Stimulated activated CD4-positive, alpha-beta T cell treated with anti-CD3 and anti-CD28 coated beads, TNF-alpha, amount 100 ng/mL, for 1 hour (primary cell): ENCODE measurements at places on chromosomes 6 and 20.

- no peak for DNase-seq
These were observed 173.5 kb downstream of the DLL1 start for GRCh38 chr6:170117111-170117972.

GRCh38 chr20:43586641-43587040 is 4.1 kb upstream of the IFT52 start:
- no peak for DNase-seq

DNA sequence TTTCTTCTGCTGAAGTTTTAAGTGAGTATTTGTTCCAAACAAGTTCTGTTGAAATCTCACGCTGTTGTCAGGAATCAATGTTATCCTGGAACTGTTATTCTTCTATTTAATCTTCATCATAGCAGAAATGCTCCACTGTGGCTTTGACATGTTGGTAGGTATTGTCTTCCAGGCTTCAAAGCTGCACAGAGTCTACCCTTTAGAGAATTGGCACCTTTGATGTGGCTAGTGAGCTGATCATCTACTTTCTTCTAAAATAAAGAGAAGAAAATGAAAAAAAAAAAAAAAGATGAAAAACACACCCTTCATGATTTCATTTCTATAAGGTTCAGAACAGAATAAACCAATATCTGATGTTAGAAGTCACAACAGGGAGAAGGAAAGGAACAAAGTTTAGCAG is 5.8 kb upstream of the ZSCAN23 start:
- no peak for DNase-seq

- DNase-seq: no peak
These were observed 70.7 kb downstream of the GFRAL start for GRCh38 chr6:55397986-55398385.

DNA sequence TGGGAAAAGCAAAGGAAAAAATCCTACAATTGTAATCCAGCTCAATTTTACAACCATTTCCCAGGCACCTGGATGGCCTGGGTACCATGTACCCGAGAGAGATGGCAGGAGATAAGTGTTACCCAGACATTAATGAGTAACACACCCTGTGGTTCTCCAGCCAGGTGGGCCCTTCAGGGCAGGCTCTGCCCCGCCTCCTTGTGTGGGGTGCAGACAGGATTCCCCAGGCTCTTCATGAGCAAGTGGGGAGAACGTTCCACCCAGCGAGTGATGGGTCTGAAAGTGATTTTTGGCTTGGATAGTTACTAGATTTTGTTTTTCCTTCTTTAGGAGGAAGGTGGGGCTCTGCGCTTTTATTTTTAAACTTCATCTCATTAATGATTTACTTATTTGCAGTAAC is 243.9 kb downstream of the TAF4 start:
- DNase-seq: no peak

- no peak for DNase-seq
These were observed 23.0 kb upstream of the BMP5 start for GRCh38 chr6:55898342-55898741.

DNA sequence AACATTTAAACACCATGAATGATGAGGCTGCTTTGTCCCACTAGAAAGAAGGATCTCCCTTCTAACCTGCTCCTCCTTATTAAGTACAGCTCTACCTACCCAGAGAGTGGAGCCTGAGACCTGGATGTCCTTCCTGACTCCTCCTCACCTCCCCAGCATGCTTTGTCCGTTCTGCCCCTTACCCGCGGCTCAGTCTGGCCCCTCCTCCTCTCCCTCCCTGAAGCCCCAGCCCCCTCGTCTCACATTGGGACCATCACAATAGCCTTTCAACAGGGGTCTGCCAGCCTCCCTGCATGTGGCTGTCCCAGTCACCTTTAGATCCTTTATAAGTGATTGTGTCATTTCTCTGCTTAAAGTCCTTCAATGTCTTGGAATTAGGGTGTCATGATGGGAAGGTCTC is 72.5 kb downstream of the DZANK1 start:
- no peak for DNase-seq

GRCh38 chr6:124066946-124067552 is 263.4 kb downstream of the NKAIN2 start:
- no peak for DNase-seq

GRCh38 chr6:518218-518617 is 126.7 kb downstream of the IRF4 start:
- no peak for DNase-seq

DNA sequence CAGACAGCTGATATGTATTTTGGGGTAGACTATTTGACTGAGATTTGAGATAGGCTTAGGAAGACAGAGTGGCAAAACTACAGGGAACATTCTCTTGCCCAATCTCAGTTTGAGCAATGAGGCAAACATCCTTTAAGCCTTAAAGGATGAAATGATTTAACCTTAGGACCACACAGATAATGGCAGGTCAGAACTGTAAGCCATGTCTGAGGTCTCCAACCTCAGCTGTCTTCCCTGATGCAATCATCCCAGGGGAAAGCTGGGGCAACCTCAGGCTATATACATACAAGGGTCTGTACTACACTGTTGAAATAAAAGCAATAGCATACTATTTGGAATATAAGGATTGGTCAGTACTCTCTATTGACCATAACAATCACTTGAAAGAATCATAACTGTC is 83.8 kb upstream of the NUP153 start:
- DNase-seq: no peak

- DNase-seq: no peak
These were observed 24.5 kb downstream of the CST8 start for GRCh38 chr20:23515250-23515939.

DNA sequence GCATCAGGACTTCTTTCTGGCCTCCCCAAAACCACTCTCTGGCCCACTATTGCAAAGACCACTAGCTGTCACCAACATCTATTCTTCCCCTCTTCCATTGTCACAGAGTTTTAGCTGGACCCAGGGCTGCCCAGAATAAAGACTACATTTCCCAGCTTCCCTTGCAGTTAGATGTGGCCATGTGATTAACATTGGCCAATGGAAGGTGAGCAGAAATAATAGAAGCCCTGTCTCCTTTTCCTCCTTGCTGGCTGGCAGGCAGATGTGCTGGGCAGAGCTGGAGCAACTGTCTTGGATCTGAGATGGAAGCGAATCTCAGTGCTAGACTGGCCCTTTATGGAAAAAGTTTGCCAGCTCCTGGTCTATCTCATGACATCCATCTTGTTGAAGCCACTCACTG is 97.0 kb downstream of the KCNB1 start:
- DNase-seq: no peak

DNA sequence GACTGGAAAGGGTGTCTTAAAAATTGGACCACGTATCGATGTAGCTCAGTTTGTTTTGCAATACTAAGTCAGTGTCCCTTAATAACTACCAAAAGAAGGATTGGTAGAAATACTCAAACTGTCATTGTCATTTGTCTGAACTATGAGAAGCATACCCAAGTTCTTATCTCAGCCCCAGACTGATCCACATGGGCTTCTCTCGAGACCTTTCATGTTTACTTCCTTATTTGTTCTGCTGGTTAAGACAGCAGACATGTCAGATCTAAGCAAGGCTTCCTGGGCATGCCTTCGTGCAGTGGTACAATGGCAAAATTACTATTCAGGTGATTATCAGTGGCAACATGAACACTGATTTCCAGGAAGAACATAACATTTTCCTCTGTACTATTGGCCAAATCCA is 211.1 kb upstream of the PHACTR1 start:
- no peak for DNase-seq

GRCh38 chr6:133245422-133245903 is 4.3 kb downstream of the EYA4 start:
- DNase-seq: no peak

GRCh38 chr20:57660922-57661745 is 40.9 kb upstream of the ZBP1 start:
- no peak for DNase-seq

GRCh38 chr6:167015302-167015701 is 16.1 kb downstream of the CEP43 start:
- no peak for DNase-seq

DNA sequence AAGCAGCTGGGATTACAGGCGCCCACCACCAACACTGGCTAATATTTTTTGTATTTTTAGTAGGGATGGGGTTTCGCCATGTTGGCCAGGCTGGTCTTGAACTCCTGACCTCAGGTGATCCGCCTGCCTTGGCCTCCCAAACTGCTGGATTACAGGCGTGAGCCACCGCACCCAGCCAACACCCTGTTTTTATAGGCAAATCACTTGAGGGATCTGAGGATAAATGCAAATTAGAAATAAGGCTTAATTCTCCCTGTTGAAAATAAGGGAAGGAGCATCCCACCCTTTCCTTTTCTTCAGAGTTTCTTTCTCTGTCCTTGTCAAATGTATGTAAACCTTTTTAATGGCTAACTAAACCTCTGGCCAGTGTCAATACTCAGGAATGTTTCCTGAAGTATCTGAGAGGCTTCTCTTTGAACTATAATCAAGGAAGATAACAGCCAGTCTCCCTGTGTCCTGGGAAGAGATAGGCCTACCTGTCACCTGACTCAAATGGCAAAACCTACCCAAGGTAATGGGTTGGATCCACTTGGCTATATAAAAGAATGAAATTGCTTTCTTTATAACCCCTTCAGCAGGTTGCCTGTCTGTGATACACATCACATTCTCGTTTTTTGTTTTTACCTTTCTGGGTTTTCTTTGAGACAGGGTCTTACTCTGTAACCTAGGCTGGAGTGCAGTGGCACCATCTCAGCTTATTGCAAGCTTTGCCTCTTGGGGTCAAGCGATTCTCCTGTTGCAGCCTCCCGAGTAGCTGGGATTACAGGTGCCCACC is 64.5 kb upstream of the TNFAIP3 start:
- no peak for DNase-seq

GRCh38 chr6:100918152-100918551 is 37.0 kb upstream of the ASCC3 start:
- no peak for DNase-seq

DNA sequence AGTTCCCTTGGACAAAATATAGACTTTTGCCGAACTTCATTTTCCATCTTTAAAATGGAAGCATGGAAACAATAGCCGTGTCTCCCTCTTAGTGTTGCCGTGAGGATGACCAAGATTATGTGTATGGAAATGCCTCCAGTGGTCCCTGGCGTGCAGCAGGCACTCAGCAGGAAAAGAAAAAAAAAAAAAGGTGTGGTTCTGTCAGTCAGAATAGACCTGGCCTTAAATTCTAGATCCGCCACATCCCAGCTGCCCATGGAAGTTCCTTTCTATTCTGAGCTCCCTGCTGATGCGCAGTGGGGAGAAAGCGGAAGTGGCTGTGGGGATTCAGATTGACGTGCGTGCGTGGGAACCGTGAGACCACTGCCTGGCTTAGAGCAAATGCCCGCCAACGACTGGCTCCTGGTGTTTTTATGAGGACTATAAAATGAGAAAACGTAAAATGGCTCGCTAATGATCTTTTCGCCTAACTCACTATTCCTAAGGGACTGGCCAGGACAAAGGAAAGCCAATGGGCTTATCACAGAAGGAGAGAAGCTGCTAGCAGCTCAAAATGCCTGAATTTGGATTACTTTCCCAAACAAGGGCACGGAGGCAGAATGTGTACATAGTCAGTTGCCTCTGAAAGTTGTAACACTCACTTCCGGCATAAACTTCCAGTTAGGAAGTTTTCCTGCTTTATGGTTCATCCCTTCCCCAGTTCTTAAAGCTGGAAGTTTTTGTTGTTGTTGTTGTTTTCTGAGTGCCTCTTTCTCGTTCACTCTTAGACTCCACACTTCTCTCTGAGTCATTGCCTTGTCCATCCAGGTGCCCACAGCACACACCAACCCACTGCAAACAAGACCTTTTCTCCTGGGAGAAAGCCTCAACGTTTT is 11.4 kb upstream of the PDE10A start:
- DNase-seq: no peak

DNA sequence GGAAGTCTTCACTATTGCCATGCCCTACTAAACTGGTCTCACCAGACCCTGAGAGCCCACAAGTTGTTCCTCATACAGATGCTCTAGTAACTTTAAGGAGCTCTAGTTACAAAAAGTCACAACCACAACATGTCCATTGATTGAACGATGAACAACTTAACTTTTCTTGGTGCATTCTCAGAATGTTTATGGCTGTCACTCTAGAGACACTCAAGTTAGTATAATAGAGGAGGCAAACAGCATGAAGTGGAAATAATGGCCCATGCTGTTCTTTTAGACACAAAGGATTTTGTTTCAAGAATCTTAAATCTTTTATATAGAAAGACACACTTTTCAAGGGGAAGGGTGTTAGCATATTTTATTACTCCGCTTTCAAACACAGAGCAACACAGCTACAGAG is 934.4 kb downstream of the HACE1 start:
- DNase-seq: no peak

- no peak for DNase-seq
These were observed 176.5 kb upstream of the GJE1 start for GRCh38 chr6:141956046-141956761.

DNA sequence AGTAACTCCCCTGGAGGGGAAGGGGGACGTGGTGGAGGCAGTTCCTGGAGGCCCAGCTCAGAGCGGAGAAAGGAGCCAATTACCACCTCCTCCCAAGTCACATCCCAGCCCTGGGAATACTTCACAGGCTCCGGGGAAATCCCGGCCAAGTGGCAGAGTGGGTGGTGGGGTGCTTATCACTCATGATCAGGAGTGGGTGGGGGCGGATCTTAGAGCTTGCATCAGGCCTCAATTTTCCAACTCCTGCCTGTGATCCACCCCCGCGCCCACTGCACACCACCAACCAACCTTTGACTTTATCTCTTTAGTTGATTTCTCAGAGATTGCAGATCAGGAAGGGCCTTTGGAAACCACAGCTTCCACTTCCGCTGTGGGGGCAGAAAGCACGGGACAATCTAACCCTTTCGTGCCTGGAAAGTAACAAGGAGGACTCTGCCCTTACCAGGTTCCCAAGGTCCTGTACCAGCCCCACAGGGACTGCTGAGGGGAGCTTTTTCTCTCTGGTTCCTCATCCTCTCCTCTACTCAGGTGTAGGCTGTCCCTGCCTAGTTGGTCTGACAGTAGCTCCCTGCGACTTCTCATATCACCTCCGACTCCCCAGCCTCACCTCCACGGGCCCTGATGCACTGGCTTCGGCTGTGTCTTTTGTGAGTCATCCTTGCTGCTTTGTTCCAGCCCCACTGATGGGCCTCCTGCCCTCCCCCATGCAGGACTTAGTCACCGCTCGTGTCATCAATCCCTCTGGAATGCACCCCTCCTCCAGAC is 24.9 kb upstream of the IER3 start:
- DNase-seq: peak; percentile 68

- no peak for DNase-seq
These were observed 3.9 kb downstream of the PTPRK start for GRCh38 chr6:128516514-128516898.

DNA sequence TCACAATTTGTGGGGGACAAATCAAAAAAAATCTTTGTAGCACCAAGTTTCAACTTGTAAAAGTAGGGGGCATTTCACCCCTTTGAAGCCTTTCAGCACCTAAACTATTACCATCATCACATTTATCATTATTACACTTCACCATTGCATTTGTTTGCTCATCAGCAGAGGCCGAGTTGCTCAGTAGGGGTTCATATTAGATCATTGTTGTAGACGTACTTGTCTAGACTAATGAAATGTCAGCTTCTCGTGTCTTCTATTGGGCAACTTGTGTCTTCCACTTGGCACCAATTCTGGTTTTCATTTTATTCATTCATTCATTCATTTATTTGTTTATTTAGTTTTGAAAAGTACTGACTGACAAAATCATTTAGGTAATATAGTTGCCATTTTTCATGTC is 338.3 kb upstream of the KCNQ5 start:
- DNase-seq: no peak

GRCh38 chr6:6494677-6495076 is 93.8 kb upstream of the LY86 start:
- DNase-seq: no peak
